Hypothalamus (tissue), 51 donors: ENCODE measurements at places on chromosomes 2 and 18.

DNA sequence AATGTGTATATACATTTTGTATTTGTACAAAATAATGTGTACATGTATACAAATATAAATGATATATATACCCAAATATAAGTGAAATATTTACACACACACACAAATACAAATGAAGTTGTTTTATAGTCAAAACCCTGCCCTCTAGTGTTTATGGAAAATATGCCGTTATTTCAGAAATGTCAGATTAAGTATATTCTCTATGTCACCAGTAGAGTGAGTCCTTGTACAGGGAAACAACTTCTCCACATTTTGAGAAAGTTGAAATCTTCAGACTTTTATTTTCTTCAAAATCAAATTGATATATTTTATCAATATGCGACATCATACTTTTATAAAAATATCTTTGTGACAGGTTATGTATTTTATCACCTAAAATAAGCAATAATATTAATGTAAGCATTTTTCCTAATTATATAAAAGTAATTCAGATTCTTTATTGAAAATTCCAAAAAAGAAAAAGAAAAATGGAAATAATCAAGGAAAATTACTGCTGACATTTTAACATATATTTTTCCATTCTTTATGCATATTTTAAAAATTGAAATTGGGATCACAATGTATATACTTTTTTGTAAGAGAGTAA, 22.4 kb downstream of the ARL6IP6 start:
- no peak for DNase-seq

- no peak for DNase-seq
Measured at GRCh38 chr2:101251844-101252407, 760 bp upstream of the CNOT11 start.

- no peak for DNase-seq
Measured at GRCh38 chr18:38575023-38575422, 1009.4 kb upstream of the CELF4 start.

DNA sequence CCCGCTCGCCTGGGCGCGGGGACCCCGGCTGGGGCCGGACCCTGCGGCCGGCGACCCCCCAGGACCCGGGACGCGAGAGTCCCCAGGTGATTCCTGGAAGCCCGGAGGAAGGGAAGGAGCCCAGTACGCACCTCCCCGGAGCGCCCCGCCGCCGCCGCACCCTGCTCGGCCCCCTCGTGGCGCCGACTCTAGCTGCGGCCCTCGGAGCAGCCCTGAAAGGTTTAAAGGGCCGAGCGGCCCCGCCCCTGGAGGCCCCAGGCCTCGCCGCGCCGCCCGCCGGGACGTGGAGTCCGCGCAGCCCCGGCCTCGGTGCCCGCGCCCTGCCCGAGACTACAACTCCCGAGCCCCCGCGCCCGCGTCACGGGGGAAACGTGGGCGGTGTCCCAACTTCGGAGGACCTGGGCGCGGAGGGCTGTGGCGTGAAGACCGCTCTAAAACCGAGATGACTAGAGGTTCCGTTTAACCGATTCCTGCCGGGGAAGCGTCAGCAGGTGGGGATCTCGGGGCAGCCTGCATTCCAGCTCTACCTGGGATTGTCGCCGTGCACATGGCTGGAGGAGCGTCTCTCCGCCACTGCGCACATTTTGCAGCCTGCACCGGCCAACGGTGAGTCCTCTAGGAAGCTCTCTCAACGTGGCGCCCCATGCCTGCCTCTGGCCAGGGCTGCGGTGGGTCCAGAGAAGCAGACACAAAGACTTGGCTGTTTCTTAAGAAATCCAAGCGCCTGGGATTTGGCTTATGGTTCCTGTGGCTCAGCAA, at the start of gene TMEM150A:
Gene TMEM150A, minus strand, starts transcription at position 223 of the 759 bp plus-strand sequence. CDS start 750 bp downstream, outside the sequence.
- DNase-seq = peak; percentile 97

GRCh38 chr2:209977386-209978239, 24.8 kb upstream of the RPE start:
- DNase-seq = no peak

GRCh38 chr2:223008956-223009355, 43.0 kb upstream of the KCNE4 start:
- no peak for DNase-seq

- no peak for DNase-seq
Measured at GRCh38 chr18:23306822-23307221, 146.3 kb upstream of the RIOK3 start.

GRCh38 chr2:169480079-169480465, 778 bp downstream of the BBS5 start:
- no peak for DNase-seq

GRCh38 chr2:135152361-135152760, 100.3 kb downstream of the RAB3GAP1 start:
- DNase-seq = no peak

- DNase-seq = no peak
Measured at GRCh38 chr18:74242438-74243096, 49.2 kb downstream of the CYB5A start.

- no peak for DNase-seq
Measured at GRCh38 chr2:218329027-218329825, 27.4 kb upstream of the CATIP start.

GRCh38 chr2:1936427-1936980, 192.2 kb upstream of the PXDN start:
- DNase-seq = no peak

GRCh38 chr2:230419181-230419580, 3.2 kb downstream of the SP100 start:
- no peak for DNase-seq

- no peak for DNase-seq
Measured at GRCh38 chr2:22215517-22215916, 1091.7 kb downstream of the TDRD15 start.

- DNase-seq = no peak
Measured at GRCh38 chr2:144521686-144522085, 1.8 kb upstream of the ZEB2 start.

DNA sequence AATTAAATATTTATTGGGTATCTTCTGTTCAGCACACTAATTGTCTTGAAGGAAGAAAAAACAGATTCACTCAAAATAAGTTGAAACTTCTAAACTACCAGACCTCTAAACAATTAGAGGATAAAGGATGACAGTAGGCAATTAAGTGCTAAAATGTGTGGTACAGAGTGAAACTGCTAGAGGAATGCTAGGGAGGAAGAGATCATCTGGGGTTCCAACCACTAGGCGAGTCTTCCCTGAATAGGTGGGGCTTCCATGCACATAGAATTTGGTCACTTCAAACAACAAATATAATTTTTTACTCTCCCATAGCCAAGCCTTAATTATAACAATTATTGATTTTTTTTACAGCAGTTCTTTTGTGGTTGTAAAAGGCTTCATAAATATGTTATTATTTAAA, 559.0 kb upstream of the ZEB2 start:
- DNase-seq = no peak
